Fibroblast of skin of right quadriceps (primary cell): ENCODE measurements at places on chromosomes 7 and 10.

DNA sequence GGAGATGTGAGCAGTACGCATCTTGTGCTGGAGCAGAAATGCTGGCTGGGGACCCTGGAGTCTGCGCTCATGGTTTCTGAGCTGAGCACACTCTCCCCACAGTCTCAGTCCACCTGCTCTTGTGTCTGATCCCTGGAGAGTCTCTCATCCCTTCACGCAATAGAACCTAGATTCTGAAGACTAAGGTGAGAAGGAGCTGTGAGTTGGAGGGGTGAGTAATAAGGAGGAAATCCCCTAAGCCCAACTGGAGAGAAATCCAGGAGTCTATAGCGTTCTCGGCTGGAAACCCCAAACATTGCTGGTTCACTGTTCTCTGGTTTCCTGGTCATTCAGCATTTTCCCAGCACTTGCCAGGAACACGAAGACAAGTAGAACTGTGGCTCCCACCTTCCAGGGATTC lies 68.3 kb upstream of the SMNDC1 start:
- no peak for DNase-seq

GRCh38 chr7:55050281-55050680 lies 31.5 kb downstream of the EGFR start:
- peak; percentile 62 for DNase-seq

DNA sequence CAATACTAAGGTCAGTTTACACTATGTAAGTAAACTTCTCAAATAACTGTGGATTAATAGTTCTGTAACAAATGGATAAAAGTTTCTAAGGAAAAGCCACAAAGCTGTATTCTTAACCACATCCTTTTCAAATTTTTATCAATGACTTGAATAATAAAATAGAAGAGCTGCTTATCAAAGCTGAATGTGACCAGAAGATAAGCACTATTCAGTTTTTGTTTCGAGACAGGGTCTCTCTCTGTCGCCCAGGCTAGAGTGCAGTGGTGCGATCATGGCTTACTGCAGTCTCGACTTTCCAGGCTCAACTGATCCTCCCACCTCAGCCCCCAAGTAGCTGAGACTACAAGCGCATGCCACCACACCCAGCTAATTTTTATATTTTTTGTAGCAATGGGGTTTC lies 17.0 kb downstream of the UPF2 start:
- DNase-seq: no peak

DNA sequence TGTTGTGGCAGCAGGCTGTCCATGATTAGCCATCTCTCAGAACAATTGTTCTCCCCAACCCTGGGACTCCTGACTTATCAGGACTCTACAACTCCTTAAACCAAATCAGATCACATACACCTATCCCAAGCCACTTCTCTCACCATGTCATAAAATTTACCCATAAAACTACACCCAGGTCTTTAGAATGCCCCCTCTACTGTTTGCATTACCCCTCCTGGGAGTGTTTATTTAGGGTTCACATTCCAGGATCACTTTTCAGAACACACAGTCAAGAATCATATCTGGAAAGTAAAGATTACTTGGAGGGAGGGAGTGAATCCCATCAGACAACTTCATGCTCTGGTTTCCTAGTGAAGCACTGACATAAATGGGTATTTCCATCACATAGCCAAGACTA lies 7.1 kb downstream of the ASAH2 start:
- no peak for DNase-seq

DNA sequence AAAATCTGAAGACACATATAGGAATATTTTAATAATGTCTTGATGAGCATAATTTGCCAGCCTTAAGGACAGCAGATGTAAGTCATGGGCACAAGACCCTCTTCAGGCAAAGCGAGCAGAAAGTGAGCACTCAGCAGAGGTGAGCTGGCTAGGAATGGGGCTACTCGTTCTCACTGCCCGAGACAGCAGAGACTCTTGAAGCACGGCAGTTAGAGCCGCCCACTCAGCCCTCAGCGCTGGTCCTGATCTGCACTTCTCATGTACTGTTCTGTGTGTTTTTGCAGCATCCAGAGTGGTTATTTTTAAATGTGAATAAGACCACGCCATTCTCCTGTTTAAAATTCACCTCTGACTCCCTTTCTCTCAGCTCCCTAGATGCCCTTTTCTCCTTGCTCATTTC lies 65.3 kb downstream of the GFRA1 start:
- no peak for DNase-seq

DNA sequence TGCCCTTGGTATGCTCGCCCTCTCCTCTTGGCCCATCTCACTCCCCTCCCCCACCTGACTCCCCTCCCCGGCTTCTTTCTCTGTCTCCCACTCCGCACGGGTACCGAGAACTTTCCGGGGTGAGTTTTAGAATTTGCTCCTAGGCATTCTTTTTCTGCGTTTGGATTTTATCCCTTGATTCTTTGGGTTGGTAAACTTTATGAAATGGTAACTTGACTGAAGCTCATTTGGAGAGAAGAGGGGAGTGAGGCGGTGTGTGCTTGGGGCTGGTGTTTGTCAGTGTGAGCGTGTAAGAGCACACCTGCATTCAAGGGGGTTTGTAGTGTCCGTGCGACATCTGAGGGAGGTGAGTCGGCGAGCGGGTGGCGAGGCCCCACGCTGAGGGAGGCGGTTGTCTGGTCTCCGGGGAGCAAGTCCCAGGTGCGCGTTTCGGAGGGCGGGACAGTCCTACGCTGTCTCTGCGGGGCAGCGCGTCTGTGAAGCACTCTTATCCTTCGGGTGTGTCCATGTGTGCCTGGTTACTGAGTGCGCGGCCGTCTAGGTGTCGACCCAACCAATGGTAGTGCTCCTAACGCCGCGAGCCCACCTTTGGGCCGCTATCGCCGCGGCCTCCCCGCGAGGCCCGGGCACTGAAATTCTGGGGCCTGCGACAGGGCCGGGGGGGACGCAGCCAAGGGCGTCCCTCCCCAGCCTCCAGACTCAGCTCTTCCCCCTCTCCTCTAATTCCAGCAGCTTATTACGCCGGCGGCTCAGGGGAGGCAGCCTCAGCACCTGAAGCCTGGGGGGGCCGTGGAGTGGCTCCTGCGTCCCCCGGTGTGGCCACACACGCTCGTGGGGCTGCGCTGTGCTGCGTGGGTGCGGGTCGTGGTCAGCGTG lies 2.6 kb upstream of the ZNF503 start:
- DNase-seq: no peak

DNA sequence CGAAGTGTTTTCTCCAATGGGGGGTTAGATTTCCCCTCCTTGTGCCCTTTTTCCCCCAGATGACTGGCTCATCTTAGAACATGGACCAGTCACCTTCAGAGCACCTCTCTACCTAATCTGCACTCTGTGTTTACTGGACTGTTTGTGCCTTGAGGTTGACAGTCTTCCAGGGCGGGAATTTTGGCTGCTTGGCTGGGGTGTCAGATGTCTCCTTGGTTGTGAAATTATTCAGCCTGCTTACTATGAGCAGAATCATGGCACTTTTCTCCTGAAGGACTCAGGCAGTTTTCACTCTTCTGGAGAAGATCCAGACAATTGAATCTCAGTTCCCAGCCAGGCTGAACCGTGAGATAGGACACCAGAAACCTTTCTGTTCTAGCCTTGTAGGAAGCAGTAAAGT lies 60.3 kb upstream of the NFKB2 start:
- DNase-seq: no peak

- no peak for DNase-seq
These were observed 103.2 kb downstream of the NRG3 start for GRCh38 chr10:81978238-81978637.

- no peak for DNase-seq
These were observed 1181.3 kb upstream of the AUTS2 start for GRCh38 chr7:68417002-68417401.

DNA sequence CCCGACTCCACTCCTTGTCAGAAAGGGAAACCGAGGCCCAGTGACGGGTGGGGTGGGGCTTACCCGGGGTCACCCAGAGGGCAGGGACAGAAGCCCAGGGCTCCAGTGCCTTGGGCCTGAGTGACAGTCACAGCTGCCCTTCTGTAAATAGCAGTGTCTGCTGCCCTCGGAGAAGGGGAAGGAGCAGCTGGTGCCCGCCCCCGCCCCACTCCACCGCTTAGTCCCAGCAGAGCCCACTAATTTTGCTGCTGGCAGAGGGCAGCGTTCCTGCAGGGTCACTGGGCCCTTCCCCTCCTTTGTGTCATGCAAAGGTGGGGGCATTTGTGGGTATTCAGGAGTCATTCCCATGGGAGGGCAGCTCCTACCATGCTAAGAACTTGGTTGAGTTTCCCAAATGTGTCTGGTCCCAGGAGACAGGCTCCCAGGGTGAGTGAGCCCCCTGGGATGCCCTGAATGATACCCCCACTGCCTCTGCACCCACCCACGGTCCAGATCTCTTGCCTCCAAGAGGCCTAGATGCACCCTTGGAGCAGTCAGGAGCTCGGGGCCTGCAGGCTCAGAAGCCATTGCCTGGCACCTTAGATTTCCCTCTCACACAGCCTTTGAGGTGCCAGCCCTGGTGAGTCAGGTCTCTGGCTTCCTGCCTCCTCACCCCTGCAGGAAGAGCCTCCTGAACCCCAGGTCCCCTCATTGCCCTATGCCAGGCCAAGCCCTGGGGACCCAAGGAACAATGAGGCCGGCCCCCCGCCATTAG lies 17.2 kb downstream of the SH2B2 start:
- DNase-seq: no peak
